ENCODE measurements at places on chromosomes 7 and 10.

- no peak for DNase-seq
These were observed 21.6 kb downstream of the RBM28 start for GRCh38 chr7:128322040-128322643.

GRCh38 chr10:45560262-45560661, 112.3 kb downstream of the ZFAND4 start:
- no peak for DNase-seq

DNA sequence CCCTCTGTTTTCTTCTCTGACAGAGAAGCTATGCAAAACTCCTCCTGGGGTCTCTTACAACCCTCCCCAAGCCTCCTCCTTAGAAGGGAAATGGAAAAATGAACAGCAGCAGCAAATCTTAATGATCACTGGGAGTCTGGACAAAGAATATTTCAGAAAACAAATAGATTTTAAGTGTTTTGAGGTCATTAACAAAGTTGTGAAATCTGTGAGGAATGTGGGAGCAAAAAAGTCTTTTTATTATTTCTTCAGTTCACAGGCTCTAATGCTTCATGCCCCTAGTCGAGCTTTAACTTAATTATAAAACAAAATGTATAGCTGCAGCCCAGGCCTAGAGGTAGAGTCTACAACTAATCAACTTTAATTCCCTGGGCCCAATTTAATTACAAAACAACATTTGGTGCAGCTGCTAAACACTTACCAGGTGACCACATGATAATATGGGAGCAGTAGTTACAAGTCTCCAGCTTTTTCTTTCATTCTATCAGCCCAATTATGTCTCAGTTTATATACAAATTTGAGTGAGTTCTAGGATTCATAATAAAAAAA, 293.2 kb downstream of the THSD7A start:
- no peak for DNase-seq

DNA sequence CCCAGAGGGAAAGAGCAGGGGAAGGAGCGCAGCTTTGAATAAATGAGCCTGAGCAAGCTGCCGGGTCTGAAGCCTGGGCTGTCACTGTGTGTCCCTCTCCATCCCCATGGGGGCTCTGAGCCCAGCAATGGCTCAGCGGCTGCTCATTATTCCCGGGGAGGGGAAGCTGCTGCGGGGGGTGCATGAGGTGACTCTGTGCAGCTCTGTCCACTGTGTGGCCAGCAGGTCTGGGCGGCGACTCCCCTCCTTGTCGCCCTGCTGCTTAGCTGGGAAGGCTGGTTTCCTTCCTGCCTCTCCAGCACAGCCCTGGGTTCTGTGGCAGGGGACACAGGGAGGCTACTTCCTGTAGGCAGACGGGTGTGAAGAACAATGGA, 234.2 kb downstream of the PRPF18 start:
- DNase-seq = no peak

DNA sequence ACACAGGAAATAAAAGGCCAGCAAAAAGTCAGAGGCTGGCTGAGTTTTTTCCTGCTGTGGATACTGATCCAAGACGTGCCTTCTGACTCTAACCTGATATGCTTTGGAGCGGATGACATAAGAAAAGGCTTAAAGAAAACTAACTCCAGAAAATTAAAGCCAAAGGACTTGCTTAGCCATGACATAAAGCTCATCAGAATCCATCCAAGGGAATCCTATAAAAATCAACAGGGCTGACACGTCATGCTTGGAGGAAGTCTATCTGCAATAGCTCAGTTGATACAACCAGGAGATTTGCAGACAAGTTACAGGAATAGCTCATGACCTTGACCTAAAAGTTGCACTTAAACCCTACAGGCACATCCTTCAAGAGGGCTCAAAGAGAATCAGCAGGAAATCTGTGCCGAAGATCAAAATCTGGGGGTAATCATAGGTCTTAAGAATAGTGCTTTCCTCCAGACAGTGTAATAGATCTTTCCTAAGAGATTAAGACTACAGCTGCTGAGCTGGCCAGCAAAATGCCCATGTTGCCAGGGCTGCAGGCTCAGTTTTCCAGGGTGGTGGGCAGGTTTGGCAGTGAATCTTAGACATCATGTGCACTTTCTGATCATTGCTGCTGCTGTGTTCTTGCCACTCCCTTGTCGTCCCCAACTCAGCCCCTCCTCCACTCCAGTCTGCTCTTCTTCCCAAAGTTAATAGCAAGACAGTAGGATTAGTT, 111.5 kb upstream of the SVIL start:
- no peak for DNase-seq

- no peak for DNase-seq
These were observed 80.4 kb upstream of the MALRD1 start for GRCh38 chr10:18968159-18968558.

GRCh38 chr7:47226696-47227095, 355.2 kb downstream of the TNS3 start:
- DNase-seq = no peak

DNA sequence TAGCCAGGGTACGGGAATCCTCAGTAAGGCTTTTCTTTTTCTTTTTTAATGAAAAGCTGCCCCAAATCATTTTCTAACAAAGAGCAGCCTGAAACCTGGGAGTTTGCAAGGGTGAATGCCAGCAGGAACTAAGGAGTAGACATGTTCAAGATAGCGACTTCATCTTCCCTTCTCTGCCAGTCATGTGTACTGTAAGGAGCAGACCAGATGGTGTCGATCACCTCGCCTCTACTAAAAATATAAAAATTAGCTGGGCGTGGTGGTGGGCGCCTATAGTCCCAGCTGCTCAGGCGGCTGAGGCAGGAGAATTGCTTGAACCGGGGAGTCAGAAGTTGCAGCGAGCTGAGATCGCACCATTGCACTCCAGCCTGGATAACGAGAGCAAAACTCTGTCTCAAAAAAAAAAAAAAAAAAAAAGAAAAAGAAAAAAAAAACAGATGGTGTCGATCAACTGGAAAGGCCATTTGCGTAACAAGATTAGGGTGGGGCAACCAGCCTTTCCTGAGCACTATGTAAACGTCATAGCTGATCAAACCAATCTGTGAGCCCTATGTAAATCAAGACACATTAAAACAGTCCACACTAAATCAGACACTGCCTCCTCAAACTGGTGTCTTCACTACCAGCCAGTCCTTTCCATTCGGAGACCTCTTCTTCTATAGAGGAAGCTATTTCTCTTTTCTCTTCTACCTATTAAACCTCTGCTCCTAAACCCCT, 33.8 kb downstream of the NOLC1 start:
- no peak for DNase-seq

GRCh38 chr10:26755443-26755903, 58.0 kb downstream of the PDSS1 start:
- no peak for DNase-seq

- DNase-seq = no peak
These were observed 30.8 kb downstream of the LSMEM1 start for GRCh38 chr7:112511451-112512202.

DNA sequence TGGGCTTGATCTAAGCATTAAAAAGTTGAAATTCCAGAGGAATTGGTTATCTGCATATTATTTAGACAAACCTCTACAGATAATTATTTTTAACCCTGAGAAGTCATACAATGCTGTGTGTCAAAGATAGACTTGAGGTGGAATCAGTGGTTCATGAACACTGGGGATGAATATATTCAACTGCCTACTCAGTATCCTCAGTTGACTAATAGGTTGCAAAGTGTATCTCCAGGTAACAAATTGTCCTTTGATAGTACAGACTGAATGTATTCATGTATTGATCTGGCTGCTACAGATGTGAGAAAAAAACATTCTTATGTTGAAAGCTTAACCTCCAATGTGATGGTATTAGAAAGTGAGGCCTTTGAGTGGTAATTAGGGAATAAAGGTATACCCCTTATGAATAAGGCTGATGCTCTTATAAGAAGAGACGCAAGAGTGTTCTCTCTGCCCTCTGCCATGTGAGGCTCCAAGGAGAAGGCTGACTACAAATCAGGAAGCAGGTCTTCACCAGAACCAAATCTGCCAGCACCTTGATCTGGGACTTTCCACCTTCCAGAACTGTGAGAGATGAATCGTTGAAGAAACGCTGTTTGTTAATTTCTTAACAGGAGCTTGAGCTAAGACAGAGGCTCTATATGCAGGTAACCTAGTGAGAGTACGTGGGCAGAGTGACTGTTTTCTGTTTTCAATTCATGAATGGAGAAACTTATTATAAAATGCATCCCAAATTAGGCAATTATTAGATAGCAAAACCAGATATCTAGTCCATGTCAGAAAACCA, 7.5 kb downstream of the MRPL32 start:
- DNase-seq = no peak

GRCh38 chr10:79012567-79012966, 56.2 kb upstream of the ZMIZ1 start:
- no peak for DNase-seq

GRCh38 chr10:845526-845925, 86.0 kb downstream of the LARP4B start:
- no peak for DNase-seq

DNA sequence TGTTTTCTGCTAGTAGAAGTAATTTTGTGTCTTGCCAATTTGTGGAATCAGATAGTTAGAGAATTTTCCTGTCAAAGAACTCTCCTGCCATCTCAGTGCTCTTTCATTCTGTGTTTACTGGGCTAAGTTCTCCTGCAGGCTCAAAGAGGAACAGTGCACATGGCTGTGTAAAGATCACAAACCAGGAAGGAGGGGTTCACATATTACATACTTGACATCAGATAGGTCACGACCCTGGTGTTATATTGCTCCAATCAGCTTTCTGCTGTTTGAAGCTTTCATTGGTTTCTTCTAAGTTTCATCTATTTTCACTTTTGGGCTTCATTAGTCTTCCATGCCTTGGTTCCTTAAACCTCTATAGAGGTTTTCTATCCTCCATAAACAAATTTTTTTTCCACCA, 13.5 kb upstream of the ELMO1 start:
- no peak for DNase-seq

- no peak for DNase-seq
These were observed 99.4 kb downstream of the MTPN start for GRCh38 chr7:135877805-135878204.

DNA sequence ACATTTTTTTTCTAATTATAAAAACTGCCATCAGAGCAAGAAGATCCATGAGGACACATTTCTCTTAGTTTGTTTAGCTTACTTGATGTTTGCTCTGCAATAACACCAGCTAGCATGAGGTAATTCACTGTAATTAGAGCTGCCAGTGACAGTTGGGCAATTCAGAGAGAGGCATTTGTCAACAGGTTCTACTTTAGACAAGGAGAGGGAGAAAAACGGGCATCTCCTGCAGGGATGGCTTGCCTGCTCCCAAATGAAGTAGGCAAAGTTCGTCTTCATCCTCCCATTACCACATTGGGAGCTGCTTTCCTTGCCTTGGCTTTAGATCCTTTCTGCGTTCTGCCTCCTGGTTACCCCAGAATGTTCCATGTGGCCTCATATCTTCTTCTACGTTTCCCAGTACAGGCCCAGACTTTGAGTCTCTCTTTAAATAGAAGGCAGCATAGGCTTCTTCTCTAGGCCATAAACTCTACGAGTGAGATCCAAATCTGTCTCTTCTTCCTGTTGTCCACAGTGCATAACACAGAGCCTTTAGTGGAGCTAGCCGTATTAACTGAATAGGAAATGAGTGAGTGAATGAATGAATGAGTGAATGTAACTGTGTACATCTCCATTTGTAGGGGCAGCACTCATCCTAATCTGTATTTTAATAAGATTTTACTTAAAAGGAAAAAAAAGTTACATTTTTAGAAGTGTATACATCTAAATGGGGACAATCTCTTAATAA, 21.2 kb downstream of the ASB15 start:
- DNase-seq = no peak

- peak; percentile 96 for DNase-seq
These were observed 25.4 kb upstream of the ELN start for GRCh38 chr7:74002474-74003017.

DNA sequence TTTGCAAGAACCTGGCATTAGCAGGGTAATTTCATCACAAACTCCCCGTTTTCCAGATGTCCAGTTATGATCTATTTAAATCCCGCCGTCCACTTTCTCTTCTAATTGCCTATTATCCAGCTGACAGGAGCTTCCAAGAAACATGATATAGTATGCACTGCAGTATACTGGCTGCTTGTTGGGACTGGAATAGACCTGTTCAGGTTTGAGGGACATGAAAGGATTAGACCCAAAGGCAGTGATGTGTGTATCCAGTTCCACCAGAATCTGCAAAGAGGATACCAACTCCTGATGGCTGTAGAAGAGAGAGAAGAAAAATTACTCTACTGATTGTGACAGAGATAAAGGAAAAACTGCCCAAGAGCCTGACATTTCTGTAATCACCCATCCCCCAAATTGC, 8.9 kb downstream of the MSS51 start:
- DNase-seq = no peak

DNA sequence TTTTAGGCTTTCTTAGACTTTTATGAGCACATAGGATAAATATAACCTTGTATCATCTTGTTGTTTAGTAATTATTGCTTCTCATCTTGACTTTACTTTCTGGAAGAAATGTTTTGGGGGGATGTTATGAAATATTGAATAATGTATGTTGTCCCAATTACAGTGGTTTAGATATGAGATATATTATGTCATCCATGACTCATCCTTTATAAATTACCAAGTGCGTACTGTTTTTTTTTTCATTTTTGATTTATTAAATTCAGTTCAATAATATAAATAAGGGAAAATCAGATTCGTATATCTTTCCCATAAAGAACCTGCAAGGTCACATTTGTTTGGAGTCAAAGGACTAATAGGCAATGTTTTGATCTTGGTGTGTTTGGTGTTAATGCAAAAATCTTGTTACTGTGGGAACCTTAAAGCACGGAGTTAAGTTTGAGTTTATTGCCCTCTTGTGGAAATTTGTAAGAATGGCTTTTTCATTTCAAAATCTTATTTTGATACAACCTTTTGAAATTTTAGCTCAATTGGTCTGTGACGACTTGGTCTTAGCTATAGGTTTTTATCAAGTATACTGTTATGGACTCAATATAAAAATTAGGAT, 108.6 kb downstream of the SRI start:
- peak; percentile 12 for DNase-seq
